Iris pigment epithelial cell (primary cell): ENCODE measurements at places on chromosomes 2 and 18.

- no peak for DNase-seq
Measured at GRCh38 chr2:119598596-119599263, 54.5 kb downstream of the CFAP221 start.

DNA sequence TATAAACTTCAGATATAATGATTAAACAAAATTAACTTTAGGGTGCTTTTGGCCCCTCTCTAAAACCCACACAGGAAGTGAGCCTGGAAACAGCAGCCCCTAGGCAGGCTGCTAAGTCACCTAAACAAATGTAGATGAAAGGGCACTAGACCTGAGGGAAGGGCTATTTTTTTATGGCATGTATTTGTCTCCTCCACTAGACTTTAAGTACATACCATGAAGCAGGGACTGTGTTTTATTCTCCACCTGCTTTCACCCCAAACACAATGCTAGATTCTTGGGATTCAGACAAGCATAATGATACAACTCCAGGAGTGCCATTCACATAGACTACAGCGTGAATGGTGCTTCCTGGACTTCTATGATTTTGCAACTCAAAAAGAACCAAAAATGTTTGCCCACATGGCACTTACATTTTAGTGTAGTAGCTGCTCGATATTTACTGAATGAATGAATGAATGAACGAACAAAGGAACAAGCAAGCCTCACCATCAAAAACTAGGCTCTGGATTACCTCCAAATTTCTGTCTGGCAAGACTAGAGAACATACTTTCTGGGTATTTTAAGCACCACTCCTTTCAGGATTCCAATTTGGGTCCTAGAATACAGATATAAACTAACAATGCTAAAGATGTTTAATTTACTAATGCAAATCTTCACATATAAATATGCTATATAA lies 10.1 kb downstream of the ATAD2B start:
- no peak for DNase-seq

- DNase-seq, result no peak
Measured at GRCh38 chr18:48048251-48048650, 117.8 kb upstream of the SMAD2 start.

GRCh38 chr2:177282181-177282641 lies 17.7 kb upstream of the NFE2L2 start:
- DNase-seq, result no peak

DNA sequence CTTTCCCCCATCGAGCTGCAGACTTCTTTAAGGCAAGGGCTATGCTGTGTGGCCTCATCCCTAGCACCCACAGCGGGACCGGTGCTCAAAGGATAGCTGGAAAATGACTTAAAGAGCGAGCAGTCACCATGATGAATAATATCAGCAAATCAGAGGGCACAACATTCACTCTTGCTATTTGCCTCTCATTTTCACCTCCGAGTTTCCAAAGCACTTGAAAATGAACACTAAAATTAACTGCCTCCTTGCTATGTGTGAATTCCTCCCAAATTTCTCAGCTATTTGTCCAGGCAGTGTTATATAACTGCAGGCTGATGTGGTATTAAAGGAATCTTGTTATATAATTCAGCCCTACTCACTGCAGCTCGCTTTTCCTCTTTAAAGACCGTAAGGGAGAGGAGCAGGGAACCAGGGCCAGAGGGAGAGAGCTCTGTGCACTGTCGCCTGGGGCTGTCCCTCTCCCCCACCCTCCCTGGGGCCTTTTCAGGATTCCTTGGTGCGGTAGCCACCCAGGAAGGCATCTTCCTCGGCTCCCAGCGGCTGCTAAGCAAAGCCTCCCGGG lies 1.4 kb downstream of the CYS1 start:
- no peak for DNase-seq

GRCh38 chr2:168434146-168434545 lies 21.9 kb upstream of the CERS6 start:
- no peak for DNase-seq

DNA sequence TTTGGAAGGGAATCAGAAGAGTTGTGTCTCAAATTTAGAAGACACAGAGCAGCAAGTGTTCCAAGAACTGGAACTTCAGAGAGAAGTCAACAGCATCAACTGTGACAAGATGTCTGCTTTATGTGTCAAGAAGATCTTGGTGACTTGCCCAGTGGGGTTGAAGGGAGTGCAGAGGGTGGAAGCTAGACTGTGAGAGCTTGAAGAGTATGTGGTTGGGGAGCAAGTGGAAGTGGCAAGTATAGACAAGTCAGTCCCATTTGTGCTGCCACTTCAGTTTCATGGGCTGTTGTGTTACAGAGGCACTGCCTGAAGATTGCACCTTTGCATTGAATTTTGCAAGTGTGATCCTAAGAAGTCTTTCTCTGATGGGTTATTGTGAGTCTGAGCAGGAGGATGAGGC lies 68.7 kb upstream of the MC2R start:
- no peak for DNase-seq

- DNase-seq, result no peak
Measured at GRCh38 chr2:99960790-99961189, 181.6 kb downstream of the AFF3 start.

GRCh38 chr2:64667535-64667934 lies 13.8 kb upstream of the SERTAD2 start:
- DNase-seq, result no peak

GRCh38 chr2:216366777-216367471 lies 5.4 kb downstream of the MARCHF4 start:
- no peak for DNase-seq

- DNase-seq, result peak; percentile 14
Measured at GRCh38 chr2:201070948-201071478, 458 bp downstream of the HYCC2 start.

- DNase-seq, result no peak
Measured at GRCh38 chr2:110755491-110756078, 23.2 kb downstream of the ACOXL start.

DNA sequence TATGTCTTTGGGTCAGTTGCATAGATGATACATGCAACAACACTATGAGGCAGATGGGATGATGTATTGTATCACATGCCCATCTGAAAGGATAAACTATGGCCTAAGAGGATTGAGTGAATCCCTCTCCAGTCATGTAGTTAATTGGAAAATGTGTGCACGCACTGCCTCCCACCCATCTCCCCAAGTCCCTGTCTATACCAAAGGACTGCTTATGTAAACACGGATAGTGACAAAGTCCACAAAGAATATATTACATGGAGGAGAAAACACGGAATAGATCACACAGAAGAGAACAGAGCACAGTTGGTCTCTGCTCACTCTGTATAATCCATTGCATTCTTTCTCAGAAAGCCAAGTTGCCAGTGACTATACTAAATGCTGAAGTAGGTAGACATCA lies 82.4 kb downstream of the NCKAP5 start:
- no peak for DNase-seq
